ENCODE measurements at places on chromosomes 3 and 15.
A peak's percentile ranks its signal among the peaks of the same experiment; 100 is the strongest.

- DNase-seq = no peak
These were observed 427.2 kb downstream of the OCA2 start for GRCh38 chr15:27671819-27672437.

DNA sequence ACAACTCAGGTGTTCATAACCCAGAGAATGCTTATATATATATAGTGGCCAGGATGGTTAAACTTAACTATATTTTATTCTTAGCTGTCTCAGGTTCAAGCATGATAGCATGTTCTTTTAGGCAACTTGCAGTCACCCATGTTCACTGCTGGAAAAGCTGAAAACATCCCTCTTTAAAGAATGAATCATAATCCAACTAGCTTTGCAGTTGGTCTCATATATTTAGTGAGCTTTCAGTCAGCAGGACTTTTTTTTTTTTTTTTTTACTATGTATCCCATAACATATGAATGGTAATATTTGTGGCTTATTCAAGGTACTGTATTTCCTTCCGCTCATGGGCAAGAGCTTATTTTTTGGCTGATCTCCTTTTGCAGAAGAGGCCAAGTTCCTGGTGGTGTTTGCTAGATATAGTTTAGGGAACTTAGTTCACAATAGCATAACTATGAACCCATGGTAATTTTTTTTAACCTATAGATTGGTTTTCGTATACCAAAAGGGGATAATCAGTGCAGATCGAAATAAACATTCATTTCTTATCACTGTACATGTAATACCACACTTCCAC lies 77.6 kb downstream of the CMSS1 start:
- no peak for DNase-seq

GRCh38 chr3:39122813-39123212 lies 15.3 kb downstream of the TTC21A start:
- DNase-seq = no peak

- no peak for DNase-seq
These were observed 29.4 kb downstream of the ABTB1 start for GRCh38 chr3:127702151-127702578.

- DNase-seq = peak; percentile 51
These were observed 366.3 kb downstream of the MECOM start for GRCh38 chr3:169297214-169297613.

DNA sequence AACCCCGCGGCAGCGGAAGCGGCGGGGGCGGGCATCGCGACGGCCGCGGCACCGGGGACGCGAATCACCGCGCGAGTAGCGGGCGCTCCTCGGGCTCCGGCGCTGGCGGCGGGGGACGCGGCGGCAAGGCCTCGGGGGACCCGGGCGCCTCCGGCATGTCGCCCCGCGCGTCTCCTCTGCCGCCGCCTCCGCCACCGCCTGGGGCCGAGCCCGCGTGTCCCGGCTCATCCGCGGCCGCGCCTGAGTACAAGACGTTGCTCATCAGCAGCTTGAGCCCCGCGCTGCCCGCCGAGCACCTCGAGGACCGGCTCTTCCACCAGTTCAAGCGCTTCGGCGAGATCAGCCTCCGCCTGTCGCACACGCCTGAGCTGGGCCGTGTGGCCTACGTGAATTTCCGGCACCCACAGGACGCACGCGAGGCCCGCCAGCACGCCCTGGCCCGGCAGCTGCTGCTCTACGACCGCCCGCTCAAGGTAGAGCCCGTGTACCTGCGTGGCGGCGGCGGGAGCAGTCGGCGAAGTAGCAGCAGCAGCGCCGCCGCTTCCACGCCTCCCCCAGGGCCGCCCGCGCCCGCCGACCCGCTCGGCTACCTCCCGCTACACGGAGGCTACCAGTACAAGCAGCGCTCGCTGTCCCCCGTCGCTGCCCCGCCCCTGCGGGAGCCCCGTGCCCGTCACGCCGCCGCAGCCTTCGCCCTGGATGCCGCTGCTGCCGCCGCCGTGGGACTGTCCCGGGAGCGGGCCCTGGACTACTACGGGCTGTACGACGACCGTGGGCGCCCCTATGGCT lies 675 bp downstream of the RBM15B start:
- DNase-seq = no peak

Measured in epithelial cell of proximal tubule (primary cell).